ENCODE measurements at places on chromosomes 5 and 9.

DNA sequence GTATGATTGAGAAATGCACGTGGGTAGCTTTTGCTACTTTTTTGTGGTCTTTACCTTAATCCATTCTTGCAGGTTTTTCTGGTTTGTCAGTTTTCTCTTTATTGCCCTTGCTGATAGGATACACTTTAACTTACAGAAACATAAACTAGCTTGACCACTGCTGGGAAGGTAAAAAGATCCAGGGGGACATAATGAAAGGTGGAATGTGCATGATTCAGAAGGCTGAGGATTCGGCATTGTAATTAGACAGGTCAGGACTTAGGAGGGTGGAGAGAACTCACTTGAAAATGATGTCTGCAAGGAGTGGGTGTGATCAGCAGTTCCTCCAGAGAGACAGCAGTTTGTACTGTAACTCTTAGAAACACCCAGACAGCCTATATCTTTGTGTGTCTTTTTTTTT is 19.8 kb upstream of the TXNDC8 start:
- no peak for DNase-seq

DNA sequence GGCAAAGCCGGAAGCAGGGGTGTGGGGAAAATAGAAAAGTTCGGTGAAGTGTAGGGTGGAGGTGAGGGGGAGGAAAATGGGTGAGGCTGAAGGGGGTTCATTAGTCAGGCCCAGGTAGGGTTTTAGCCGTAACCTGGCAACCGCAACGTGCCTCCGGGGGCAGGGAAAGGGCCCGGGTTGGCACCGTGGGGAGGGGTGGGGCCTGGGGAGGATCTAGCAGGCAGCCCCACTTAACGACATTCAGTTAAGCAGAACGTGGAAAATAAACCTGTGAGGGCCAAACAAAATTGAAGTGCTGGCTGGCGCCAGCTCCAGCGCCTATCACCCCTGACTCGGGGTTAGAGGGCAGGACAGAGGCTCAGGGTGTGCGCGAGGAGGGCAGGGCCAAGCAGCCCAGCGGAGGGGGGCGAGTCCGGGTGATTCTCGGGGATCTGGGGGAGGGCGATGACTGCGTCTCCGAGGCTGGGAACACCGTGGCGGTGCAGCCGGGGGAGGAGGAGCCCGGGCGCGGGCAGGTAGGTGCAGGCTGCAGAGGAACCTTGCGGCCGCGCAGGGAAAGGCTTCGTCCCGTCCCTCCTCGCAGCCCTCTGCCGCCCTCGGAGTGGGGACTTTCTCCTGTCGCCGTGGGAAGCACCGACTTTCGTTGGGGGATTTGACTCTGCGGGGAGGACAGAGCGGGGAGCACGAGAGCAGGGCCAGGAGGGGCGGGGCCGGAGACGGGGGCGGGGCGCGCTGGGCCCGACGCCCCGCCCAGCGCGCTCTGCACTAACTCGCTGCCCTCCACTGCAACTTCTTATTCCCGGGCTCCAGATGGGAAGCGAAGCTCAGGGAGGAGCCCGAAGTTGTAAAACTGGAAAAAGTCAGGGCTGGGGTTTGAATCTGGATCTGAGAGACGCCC is 5.1 kb downstream of the RGS14 start:
- DNase-seq = peak; percentile 40

- DNase-seq = no peak
Measured at GRCh38 chr9:78470216-78470615, 173.3 kb downstream of the PSAT1 start.

DNA sequence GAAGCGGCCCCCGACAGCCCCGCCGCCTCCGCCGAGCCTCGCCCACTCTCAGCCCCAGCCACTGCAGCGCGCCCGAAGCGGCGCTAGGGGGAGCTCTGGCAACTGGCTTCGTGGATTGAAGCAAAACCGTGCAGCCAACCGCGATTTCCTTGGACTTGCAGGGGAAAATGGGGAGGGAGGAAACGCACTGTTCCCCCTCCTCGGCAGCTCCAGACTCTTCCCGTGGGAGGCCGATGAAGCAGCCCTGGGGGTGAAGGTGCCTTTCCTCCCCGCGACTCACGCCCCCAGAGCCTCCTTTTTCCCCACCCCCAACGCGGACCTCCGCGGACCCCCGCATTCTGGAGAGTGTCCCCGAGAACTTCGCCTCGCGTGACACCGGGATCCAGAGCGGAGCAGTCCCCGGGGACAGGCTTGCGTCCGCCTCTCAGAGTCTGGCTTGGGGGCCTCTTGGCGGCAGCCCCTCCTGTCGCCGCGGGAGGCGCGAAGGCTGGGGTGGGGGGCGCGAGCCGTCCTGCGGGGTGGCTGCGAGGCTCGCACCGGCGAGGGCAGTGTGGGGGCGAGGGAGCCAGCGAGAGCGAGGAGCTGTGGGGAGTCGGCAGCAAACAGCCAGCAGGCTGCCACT is 3.8 kb downstream of the IER5L start:
- peak; percentile 79 for DNase-seq

DNA sequence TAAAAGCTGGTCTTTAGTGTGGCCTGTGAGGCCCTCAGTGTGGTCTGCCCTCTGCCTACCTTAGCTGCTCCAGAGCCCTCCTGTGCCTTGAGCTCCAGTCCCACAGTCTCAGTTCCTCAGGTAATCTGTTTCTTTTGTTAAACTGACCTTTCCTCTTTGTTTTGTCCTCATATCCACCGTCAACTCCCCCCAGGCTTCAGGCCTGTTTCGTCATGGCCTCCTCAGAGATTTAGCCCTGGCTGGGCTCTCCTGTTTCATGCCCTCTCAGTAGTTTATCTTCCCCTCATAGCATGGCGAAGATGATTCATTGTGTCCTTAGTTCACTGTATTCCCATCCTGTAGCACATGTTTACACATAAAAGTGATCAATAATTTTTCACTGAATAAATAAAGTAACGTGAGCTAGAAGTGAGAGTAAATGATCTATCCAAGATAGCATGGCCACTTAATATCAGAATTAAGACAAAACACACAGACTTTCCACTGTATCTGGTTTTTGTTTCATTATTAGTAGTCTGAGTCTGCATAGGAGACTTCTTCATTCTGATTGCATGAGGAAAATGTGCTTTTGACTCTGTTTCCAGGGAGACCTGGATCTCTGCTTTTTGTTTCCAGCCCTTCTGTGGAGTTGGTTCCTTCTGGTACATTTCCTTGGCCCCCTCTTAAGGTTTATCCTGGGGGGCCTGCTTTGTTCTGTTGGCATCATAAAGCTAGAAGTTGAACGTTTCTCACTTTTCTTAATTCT is 70.5 kb downstream of the SNX24 start:
- peak; percentile 47 for DNase-seq

GRCh38 chr9:93112864-93113389 is 16.9 kb downstream of the CARD19 start:
- peak; percentile 9 for DNase-seq

GRCh38 chr9:27714388-27714787 is 141.1 kb upstream of the C9orf72 start:
- no peak for DNase-seq

DNA sequence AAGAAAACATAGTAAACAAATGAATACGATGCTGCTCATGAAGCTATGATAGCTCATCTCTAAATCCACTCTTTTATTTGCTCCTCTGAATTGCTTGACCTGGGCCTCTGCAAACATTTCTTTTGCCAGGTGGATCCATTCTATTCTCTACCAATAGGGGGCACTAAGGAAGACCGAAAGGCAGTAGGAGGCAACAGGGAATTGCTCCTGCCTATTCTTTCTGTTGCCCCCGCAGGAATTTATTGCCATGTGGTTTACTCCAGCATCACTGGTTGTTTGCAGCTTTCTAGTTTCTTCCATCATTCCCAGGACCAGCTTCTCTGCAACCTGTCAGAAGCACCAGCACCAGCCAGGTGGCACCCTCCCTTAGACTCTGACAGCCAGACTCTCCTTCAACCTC is 5.3 kb downstream of the GAPT start:
- no peak for DNase-seq

DNA sequence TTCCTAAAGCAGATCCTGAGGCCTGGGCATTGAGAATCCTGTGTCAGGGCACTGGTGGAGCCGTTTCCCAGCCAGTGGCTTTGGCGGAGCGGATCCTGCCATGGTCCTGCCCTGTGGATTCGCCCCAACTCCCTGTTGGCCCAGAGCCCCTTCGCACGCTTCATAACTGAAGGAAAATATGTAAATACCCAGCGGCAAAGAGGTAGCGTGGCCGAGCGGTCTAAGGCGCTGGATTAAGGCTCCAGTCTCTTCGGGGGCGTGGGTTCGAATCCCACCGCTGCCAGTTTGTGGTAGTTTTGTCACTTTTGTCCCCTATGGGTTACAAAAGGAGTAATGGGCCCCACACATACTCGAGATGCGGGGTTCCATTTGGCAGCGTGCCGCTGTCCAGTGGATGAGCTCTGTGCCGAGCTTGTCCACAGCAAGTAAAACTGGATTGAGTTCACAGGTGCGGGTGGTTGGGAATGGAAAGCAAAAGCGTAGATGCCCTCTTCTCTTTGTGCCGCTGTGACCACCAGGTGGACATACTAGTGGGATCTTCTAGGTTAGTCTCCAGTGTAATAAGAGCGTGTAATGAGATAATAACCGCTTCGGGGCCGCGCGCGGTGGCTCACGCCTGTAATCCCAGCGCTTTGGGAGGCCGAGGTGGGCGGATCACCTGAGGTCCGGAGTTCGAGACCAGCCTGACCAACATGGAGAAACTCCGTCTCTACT is 17.3 kb downstream of the TRIM7 start:
- peak; percentile 55 for DNase-seq

DNA sequence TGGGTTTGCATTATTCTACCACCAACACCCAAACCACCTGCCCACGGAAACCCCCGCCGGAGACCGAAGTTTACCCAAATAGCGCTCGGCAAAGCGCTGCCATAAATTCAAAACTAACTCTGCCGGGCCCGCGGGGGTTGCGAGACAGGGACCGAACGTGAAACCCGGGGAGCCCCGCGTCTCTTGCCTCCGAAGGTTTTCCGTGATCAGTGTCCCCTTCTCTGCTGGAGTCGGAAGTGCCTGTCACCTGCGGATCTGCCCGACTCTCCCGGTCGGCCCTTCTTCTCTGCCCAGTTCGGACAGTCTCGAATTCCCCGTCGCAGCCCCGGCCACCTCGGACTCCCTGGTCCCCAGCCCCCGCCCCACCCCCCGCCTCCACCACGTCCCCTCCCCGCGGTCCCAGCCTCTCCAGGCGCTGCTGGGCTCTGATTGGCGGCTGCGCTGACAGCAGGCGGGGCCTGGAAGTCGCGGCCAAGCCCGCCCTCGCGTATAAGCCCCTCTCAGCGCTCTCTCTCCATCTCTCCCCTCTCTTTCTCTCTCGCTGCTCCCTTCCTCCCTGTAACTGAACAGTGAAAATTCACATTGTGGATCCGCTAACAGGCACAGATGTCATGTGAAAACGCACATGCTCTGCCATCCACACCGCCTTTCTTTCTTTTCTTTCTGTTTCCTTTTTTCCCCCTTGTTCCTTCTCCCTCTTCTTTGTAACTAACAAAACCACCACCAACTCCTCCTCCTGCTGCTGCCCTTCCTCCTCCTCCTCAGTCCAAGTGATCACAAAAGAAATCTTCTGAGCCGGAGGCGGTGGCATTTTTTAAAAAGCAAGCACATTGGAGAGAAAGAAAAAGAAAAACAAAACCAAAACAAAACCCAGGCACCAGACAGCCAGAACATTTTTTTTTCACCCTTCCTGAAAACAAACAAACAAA is at the start of gene RORB:
Gene RORB (plus strand): TSS at position 517 of the 929 bp plus-strand sequence. CDS start 642 bp downstream, outside the sequence.
- DNase-seq = peak; percentile 11

- peak; percentile 39 for DNase-seq
Measured at GRCh38 chr9:110030632-110031031, 177.3 kb downstream of the C9orf152 start.

DNA sequence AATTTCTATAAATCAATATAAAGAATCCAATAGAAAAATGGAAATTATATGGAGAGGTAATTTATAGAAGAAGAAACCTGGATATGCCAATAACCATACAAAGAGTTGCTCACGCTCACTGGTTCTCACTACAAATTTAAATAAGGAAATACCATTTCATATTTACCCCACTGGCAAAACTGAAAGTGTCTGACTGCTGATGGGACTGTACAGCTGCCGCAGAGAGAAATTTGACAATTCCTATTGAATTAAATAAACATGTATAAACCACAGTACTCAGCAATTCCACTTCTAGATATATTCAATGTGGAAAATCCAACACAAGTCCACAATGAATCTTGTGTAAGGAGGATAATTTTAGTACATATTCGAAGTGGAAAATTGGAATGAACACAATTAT is 830.4 kb upstream of the GRAMD2B start:
- no peak for DNase-seq

DNA sequence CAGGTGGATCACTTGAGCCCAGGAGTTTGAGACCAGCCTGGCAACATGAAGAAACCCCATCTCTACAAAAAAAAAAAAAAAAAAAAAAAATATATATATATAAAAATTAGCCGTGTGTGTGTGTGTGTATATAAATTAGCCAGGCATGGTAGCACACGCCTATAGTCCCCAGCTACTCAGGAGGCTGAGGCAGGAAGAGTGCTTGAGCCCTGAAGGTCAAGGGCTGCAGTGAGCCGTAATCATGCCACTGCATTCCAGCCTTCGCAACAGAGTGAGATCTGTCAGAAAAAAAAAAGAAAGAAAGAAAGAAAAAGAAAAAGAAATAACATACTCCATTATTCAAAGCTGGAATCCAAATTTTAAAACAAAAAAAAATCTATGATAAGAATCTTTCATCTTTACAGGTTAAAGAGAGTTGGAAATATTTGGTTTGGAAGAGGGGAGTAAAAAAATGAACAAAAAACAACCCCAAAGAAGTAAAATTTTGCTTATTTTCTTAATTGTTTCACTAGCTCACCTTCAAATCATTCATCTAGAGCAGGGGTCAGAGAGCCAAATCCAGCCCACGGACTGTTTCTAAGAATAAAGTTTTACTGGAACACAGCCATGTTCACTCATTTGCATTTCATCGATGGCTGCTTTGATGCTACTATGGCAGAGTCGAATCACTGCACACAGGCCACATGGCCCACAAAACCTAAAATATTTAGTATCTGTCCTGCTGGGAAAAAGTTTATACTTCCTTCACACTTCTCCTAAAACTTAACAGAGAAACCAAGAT is 109.9 kb downstream of the DROSHA start:
- DNase-seq = no peak

DNA sequence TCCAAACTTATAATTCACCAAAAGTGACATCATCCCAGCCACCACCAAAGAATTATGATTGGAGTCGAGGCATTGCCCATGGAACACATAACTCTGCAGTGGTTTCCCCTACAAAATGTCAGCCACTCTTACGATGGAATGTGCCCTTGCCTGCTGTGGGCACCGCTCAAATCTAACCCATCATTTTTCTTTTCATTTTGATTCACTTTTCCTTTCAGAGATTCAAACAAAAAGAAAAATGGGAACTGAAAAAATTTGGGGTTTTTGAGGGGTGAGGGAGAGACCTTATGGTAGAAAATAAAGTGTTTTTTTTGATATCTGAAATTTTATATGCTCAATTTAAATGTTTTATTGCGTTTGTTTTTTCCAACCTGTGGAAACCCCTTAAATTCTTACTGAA is 28.1 kb downstream of the SMARCA2 start:
- peak; percentile 0 for DNase-seq

- no peak for DNase-seq
Measured at GRCh38 chr5:40716590-40716989, 36.9 kb downstream of the PTGER4 start.

DNA sequence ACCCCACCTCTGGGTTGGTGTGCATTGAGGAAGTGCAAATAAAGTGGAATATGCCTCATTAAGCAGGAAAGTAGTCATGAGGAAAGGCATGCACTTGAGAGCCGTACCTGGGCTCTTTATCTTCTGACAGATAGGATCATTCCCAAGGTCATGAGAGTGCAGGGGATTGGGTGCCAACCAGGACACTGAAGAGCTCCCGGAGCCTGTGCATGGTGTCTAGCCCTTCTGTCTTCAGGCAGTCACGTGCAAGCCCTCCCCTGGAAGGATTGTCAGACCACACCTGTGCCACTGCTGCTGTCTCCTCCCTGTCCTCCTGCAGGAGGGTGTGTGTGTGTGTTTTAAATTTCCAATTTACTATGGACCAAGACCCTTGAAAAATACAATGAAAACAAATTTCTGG is 69.6 kb downstream of the PDE8B start:
- DNase-seq = no peak

Measured in inflammatory macrophage treated with lipopolysaccharide for 4 hours (primary cell).